Cardiac septum (tissue), 1 donor: ENCODE measurements at places on chromosomes 7 and 10. TPM values are rescaled to one million over a fixed set of nuclear protein-coding genes. Genes with fewer than 3 reads are reported as not detected.

The AQP1 gene
- 155 TPM for total RNA-seq

The CCDC3 gene
- 6.4 TPM for total RNA-seq

The OR6B1 gene
- total RNA-seq: not detected

The PHTF2 gene
- total RNA-seq: 12.5 TPM

GRCh38 chr10:51744235-51745000 is 45.0 kb upstream of the CSTF2T start:
- no peak for DNase-seq

GRCh38 chr10:112447620-112447928 is 559 bp downstream of the VTI1A start:
- DNase-seq: no peak

DNA sequence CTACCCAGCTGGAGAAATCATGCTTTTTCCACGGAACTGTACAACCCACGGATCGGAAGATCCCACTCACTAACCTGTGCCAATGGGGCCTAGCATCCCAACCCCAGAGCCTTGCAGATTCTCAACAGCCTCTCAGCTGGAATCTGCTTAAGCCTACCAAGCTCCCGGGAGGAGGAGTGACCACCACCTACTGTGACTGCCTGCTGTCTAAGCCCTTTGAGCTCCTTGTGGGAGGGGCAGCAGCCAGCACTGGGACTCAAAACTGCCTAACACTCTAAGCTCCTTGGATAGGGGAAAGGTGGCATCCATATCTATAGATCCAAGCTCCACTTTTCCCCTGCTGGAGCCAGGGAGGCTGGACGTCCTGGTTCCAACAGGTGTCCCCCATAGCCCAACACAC is 254.4 kb upstream of the CNTNAP2 start:
- no peak for DNase-seq

- DNase-seq: no peak
These were observed 102.5 kb downstream of the TRIL start for GRCh38 chr7:28855538-28856217.

DNA sequence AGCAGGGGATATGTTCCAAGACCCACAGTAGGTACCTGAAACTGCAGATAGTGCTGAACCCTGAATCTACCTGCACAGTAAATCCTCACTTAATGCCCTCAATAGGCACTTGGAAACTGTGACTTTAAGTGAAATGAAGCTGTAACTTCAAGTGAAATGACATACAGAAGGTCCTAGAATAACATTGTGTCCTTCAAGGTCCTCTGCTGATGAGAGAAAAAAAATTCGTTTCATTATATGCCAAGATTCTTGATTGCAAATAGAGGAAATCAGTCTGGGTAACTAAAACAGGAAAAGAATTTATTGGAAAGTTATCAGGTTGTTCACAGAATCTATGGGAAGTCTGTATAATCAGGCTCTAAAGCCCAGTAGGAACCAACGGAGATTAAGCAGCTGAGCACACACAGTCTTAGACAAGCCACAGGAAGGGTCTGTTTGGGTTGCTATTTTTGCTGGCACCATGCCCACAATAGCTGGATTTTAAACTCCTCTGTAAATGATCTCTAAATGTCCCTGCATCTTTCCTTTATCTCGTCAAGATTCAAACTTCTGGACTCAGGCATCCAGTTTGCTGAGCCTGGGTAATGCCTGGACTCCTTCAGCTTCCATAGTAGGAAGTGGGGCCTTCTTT is 57.5 kb downstream of the EXOC4 start:
- no peak for DNase-seq

DNA sequence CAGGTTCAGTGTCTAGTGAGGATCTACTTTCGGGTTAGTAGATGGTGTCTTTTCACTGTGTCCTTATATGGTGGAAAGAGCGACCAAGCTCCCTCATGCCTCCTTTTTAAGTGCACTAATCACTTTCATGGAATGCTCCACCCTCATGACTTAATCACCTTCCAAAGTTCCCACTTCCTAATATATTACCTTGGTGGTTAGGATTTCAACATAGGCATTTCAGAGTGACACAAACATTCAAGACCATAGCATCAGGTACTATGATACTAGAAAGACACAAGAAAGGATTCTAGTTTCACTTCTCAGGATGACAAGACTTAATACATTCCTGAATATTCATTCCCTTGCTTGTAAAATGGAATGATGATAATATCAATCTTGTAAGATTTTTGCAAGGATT is 119.1 kb upstream of the FAM3C start:
- DNase-seq: no peak

DNA sequence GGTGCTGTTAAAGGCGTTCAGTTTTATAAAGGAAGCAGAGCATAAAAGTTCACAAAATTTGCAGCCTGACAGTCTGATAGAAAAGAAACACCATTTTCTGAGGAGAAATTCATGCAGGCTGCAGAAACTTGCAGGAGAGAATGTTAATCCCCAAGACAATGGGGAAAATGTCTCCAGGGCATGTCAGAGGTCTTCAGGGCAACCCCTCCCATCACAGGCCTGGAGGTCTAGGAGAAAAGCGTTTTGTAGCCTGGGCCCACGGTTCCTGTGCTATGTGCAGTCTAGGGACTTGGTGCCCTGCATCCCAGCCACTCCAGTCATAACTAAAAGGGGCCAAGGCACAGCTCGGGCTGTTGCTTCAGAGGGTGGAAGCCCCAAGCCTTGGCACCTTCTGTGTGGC is 68.4 kb upstream of the GJD4 start:
- no peak for DNase-seq

DNA sequence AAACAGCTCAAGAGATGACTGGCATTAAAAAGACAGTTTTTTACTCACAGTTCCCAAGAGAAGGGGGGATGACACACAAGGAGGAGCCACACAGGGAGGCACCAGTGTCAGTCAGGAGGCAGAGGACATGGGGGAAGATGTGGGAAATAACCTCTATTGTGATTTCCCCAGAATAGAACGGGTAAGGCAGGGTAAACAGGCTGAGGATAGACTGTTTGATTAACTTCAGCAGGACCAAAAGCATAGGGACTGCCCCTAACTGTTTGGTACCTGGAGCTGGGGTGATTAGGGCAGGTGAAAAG is 60.7 kb downstream of the RAPGEF5 start:
- no peak for DNase-seq

- DNase-seq: no peak
These were observed 612.8 kb downstream of the IPMK start for GRCh38 chr10:57654856-57655255.

DNA sequence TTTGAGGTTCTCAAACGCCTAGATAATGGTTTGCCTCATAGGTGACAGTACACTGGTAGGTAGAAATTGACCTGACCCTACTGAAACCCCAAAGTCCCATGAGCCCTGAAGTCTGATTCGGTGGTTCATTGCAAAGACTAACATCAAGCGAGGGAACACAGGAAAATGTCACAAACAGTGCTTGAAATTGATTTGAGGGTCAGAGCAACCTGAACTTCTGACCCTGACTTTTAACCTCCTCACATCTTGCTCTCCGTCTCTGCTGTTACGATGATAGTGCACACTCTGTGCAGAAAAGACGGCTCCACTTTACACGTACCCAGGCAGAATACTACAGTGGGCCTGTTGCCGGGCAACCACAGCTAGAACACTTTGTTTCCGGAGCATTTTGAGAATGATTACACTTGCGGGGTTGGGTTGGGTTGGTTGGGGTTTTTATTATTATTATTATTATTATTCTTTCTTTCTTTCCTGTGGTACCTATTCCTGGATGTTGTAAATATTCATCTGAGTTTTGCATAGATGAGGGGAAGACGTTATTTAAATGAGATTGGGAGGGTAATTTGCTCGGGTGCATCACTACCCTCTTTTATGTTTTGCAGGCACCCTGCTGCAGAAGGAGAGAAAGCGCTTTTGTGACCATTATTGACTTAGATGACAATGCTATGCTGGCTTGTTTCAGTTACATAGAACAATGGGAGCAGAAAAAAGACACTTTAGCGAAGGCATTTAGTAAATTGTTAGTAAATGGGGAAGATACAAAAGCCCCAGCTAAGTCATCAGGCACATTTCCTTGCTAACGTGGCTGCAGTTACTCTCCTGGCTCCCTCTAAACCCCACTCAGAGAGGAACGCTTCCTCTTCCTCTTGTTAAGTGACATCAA is 438.1 kb upstream of the NRP1 start:
- DNase-seq: no peak

DNA sequence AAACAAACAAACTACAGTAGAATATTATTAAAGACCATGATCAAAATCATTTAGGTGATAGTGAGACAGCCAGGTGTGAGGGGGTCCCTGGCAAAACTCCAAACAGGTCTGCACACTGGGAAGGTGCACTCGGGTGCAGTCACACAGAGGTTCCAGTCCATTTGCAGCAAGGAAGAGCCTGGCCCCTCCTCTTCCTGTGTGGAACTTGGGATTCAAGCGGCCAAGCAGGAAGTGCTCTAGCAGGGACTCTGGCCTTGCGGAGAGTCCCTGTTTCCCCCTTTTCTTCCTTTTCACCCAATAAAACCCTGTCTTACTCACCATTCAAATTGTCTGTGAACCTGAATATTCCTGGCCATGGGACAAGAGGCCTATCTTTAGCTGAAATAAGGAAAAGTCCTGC is 181.8 kb downstream of the LRRTM3 start:
- no peak for DNase-seq

DNA sequence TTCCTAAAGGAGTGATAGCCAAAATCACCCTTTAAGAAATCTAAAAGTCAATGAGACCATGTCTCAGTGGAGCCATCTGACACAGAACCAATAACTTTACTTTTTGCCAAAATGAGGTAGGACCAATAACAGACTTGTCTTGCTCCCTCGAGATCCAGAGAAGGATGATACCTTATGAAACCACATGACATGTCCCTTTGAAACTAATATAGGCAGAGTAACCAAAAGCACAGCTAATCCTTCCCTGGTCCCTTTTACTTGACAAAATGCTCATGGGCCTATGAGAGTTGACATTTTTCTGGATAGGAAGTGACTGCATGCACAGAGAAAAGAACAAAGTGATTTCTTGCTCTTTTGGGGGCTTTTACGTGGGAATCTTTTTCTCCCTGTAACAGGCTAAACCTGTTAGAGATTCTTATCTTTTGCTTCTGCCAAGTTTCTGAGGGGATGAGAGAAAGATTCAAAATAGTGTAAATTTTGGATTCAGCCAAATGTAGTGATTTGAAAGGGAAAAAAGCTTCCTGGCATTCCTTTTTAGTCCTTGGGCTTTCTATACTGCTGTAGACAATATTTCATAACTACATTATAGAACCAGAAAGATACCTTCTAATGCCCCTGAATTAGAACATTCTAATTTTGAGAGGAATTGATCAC is 87.6 kb downstream of the ARMH3 start:
- no peak for DNase-seq

DNA sequence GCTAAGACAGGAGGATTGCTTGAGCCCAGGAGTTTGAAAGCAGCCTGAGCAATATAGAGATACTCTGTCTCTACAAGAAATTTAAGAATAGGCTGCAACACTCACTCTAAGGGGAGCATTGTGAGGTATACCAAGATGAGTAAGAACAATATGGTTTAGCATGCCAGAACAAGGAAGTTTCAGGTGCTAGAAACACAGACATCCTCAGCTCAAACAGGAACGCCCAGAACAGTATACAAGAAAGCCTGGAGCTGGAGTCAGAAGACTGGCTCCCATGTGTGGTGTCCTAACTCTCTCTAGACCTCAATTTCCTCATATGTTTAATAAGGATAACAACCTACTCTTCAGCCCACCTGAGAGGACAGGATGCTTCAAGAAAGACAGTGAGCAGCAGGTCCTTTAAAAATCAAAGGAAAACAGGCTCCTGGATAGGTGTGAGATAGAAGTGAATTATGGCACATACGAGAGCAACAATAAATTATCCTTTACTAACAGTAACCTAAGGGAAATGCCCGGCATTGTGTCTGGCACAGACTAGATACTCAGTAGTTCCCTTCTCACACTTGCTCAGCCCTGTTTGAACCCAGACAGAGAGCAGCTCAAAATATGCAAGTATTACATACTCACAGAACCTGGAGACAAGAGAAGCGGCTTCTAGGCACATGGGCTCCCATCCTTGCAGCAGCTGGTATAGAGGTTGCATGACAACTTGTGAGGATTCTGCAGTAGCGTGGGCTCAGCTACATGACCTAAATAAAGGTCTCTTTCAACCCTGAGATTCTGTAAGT is 45.4 kb downstream of the KAT6B start:
- no peak for DNase-seq

- no peak for DNase-seq
These were observed 77.8 kb downstream of the GNAT3 start for GRCh38 chr7:80434047-80434446.

- no peak for DNase-seq
These were observed 127.0 kb downstream of the LYZL1 start for GRCh38 chr10:29415876-29416275.

- no peak for DNase-seq
These were observed 2.5 kb downstream of the SLC25A13 start for GRCh38 chr7:96319439-96319838.

GRCh38 chr7:10703981-10704380 is 269.7 kb upstream of the PHF14 start:
- no peak for DNase-seq

- no peak for DNase-seq
These were observed 8.7 kb upstream of the ING3 start for GRCh38 chr7:120941856-120942255.

DNA sequence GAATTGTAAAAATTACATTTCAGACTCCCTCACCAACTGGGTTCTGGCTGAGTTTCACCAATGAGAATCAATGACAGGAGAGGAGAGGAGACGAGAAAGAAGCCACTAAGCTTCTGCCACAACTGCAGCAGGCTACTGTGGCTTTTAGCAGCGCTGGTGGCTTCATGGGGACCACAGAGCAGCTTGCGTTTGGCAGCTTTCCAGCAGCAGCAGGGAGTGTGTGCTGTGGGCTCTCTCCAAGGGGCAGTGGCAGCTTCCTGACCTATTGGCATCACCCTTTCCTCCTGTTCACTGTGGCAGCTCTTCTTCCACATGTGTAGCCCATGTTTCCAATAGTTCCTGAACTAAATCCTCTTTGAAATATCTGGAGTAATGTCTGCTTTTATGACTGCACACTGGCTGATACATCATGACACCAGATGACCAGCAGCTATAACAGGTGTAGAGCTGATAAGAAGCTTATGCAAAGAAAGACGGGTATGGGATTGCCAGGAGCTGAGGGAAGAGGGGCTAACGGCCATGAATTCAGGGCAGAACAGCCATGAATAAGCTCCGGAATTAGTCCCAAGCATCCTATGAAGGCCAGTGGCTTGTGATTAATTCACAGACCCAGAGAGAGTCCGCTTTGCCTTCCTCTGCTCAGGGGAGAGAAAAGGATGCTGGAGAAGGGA is 46.8 kb downstream of the KCNH2 start:
- DNase-seq: no peak

- no peak for DNase-seq
These were observed 45.5 kb downstream of the AOC1 start for GRCh38 chr7:150897502-150898474.

GRCh38 chr10:9913876-9914514 is 1103.7 kb upstream of the CELF2 start:
- no peak for DNase-seq

DNA sequence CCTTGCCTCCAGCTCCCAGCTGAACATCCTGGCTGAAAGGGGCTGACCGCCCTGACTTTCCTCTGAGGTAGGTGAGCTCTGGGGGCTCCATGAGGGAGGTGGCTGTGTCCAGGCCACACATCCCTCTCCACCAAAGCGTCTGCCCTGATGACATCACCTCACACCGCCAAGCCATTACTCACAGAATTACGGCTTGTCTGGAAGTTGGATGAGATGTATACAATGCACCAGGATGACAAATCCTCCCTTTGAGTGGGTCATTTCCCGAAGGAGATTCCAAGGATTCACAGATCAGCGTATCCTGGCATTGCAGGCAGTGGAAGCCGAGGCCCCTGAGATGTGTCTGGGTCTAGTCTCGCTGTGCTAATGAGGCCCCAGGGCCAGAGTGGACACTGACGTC is 15.1 kb upstream of the RET start:
- no peak for DNase-seq

GRCh38 chr10:56782503-56782902 is 421.4 kb upstream of the ZWINT start:
- DNase-seq: no peak
